Progenitor cell of endocrine pancreas (in vitro differentiated cells): ENCODE measurements at places on chromosomes 5 and 9.

DNA sequence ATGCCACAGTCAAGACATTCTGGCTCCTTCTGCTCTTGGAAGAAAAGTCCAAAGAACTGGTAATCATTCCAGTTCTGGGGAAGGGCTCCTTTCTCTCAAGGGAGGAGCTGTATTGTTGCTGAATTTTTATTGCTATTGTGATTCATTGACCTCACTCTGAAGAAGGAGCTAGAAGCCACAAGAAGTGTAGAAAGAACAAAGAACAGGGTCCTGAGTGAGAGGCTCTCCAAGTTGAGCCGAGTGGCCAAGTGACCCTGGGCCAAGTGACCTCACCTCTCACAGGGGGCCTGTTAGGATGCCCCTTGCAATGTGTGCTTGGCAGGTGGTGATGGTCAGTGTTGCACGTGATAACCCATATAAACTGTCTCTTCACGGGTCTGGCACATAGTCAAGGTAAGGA, 173.3 kb downstream of the FGF18 start:
- no peak overlapping the region for H3K4me3 ChIP-seq
- H3K4me1 ChIP-seq = no peaks in the 10 kb centered on the region
- H3K27ac ChIP-seq = no peak overlapping the region

DNA sequence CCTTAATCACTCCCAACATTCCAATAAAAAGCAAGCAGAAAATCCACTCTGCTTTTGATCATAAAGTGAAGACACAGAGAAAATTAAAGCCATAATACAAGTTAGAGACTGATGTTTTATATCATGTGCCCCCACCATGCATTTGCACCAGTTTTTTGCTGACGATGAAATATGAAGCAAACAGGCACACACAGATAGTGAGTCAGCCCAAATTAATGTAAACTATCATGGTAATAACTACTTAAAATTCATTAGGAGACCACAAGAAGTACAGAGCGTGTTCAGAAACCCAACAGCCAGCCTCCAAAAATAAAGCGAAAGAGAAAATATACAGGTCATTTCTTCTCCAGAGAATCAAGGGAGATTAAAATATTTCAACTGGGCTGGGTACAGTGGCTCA, 46.4 kb upstream of the KDM4C start:
- no peak overlapping the region for H3K4me3 ChIP-seq
- DNase-seq = no peak
- no peaks in the 10 kb centered on the region for H3K4me1 ChIP-seq
- no peak overlapping the region for H3K27ac ChIP-seq
- peaks cover 2% of the 10 kb centered on the region for H3K36me3 ChIP-seq

- peaks cover 3% of the 10 kb centered on the region for H3K36me3 ChIP-seq
- no peaks in the 10 kb centered on the region for H3K27me3 ChIP-seq
- no peak overlapping the region for H3K4me3 ChIP-seq
- H3K27ac ChIP-seq = no peak overlapping the region
- DNase-seq = no peak
These were observed 481.1 kb upstream of the ZNF608 start for GRCh38 chr5:125227333-125228095.

GRCh38 chr5:36739751-36740221, 133.4 kb downstream of the SLC1A3 start:
- H3K36me3 ChIP-seq = no peaks in the 10 kb centered on the region
- peaks cover 15% of the 10 kb centered on the region for H3K27me3 ChIP-seq
- DNase-seq = peak; percentile 56
- no peak overlapping the region for H3K4me3 ChIP-seq
- H3K27ac ChIP-seq = no peak overlapping the region

DNA sequence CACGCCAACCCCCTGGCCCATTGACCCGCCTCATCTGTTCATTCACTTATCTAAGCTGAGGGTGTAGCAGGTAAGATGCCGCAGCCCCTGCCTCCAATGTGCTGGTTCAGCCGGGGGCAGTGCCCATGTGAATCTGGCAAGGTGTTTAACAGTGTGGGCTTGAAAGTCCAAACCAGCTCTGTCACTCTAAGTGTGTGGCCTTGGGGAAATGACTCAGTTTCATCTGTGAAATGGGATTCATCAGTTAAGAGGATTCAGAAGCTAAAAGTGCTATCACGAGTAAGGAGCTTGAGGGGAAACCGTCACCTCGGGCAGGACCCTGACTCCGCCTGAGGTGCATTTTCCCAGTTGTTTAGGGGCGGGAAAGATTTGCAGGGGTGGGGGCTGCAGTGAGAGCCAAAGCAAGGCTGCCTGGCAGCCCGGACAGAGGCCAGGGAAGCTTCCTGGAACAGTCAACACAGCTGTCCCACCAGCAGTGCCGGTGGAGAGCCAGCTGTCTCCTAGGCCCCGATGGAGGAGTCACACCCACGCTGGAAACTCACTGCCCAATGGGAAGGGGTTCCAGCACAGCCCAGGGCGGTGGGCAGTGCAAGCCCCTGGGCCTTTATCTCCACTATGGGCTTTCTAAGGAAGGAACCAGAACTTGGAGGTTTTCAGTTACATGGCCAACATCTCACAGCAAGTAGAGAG, 9.7 kb upstream of the URM1 start:
- H3K4me3 ChIP-seq = no peak overlapping the region
- H3K27me3 ChIP-seq = no peaks in the 10 kb centered on the region
- peaks cover 4% of the 10 kb centered on the region for H3K4me1 ChIP-seq
- H3K27ac ChIP-seq = peak overlapping the region; percentile 77
- H3K36me3 ChIP-seq = no peaks in the 10 kb centered on the region

DNA sequence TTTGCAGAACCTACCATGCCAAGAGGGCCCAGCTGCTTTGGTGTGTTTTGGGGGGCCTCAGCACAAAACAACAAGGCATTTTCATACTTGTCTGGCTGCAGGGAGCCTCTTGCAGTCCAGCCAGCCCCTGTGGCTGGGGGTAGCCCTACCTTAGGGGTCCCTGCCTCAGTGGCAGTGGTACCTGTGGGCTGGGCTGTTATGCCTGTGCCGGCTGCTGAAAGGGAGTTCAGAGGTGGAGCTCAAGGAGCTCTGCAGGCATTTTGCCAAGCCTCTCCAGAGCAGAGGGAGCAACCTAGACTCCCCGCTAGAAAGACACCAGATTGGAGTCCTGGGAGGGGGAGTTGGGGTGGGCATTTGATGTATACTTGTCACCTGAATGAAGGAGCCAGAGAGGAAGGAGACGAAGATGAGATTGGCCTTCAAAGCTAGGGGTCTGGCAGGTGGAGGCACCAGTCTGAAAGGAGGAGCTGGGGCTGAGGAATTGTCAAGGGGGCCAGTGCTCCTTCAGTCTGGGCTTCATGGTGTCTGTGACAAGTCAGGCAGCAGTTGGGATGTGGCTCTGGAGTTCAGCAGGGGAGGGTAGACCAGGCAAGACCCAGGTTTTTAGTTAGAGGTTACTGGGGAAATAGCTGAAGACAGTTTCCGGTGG, 1.5 kb downstream of the SHROOM1 start:
- H3K27ac ChIP-seq = peak overlapping the region; percentile 68
- H3K27me3 ChIP-seq = peaks cover 45% of the 10 kb centered on the region
- H3K4me3 ChIP-seq = peak overlapping the region; percentile 85
- no peaks in the 10 kb centered on the region for H3K36me3 ChIP-seq
- no peak for DNase-seq

GRCh38 chr9:396396-396795, 181.7 kb downstream of the DOCK8 start:
- H3K4me1 ChIP-seq = peaks cover 7% of the 10 kb centered on the region
- no peaks in the 10 kb centered on the region for H3K36me3 ChIP-seq
- peak overlapping the region; percentile 52 for H3K27ac ChIP-seq

GRCh38 chr5:34582371-34582770, 73.8 kb upstream of the RAI14 start:
- peaks cover 22% of the 10 kb centered on the region for H3K4me1 ChIP-seq
- H3K27ac ChIP-seq = no peak overlapping the region
- H3K4me3 ChIP-seq = no peak overlapping the region
- H3K36me3 ChIP-seq = peaks cover 3% of the 10 kb centered on the region
- DNase-seq = no peak
- H3K27me3 ChIP-seq = no peaks in the 10 kb centered on the region

GRCh38 chr5:40486437-40487275, 193.1 kb upstream of the PTGER4 start:
- H3K4me1 ChIP-seq = peaks cover 14% of the 10 kb centered on the region
- DNase-seq = no peak
- no peaks in the 10 kb centered on the region for H3K27me3 ChIP-seq
- H3K36me3 ChIP-seq = no peaks in the 10 kb centered on the region
- H3K27ac ChIP-seq = no peak overlapping the region

GRCh38 chr9:25254051-25254450, 424.2 kb downstream of the TUSC1 start:
- no peaks in the 10 kb centered on the region for H3K27me3 ChIP-seq
- H3K4me1 ChIP-seq = no peaks in the 10 kb centered on the region
- no peak overlapping the region for H3K4me3 ChIP-seq

GRCh38 chr9:126470241-126470993, 143.3 kb upstream of the LMX1B start:
- H3K36me3 ChIP-seq = peaks cover 6% of the 10 kb centered on the region
- H3K27ac ChIP-seq = no peak overlapping the region

- H3K27me3 ChIP-seq = no peaks in the 10 kb centered on the region
- H3K27ac ChIP-seq = no peak overlapping the region
- H3K4me1 ChIP-seq = no peaks in the 10 kb centered on the region
- H3K4me3 ChIP-seq = no peak overlapping the region
- DNase-seq = no peak
- no peaks in the 10 kb centered on the region for H3K36me3 ChIP-seq
These were observed 779.6 kb downstream of the CDH18 start for GRCh38 chr5:19208397-19208796.

DNA sequence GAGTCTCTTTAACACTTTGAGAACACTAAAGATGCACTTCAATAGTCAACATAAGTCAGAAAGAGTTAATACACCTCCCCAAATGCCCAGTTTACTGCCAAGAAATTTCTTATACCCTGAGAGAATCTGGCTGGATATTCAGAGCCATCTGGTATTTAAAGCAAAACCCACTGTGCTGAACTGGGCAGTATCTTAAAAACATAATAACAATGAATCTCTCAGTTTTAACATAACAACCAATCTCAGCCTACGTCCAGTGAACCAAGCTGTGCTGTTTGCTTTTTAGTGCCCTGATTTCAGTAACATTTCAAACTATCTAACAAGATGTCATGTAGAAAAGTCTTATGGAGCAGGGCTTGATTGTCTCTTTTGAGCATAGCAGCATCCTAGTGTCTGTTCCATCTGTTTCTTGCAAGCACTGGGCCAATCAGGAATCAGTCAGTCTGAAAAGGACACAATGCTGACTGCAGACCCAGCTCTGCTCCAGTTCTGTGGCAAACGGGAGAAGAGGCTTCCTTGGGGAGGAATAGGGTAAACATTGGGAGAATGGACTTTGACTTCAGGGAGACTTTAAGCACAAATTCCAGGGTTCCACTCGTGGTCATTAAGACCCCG, 43.6 kb upstream of the FAM81B start:
- peaks cover 2% of the 10 kb centered on the region for H3K36me3 ChIP-seq
- H3K4me3 ChIP-seq = no peak overlapping the region
- H3K27ac ChIP-seq = no peak overlapping the region
- H3K27me3 ChIP-seq = no peaks in the 10 kb centered on the region
- no peaks in the 10 kb centered on the region for H3K4me1 ChIP-seq
- DNase-seq = no peak

GRCh38 chr9:101375546-101375945, 9.3 kb downstream of the BAAT start:
- peaks cover 3% of the 10 kb centered on the region for H3K36me3 ChIP-seq
- no peaks in the 10 kb centered on the region for H3K27me3 ChIP-seq
- H3K4me1 ChIP-seq = no peaks in the 10 kb centered on the region
- no peak overlapping the region for H3K4me3 ChIP-seq
- no peak overlapping the region for H3K27ac ChIP-seq

GRCh38 chr9:21965401-21965951, 28.7 kb downstream of the CDKN2A start:
- H3K36me3 ChIP-seq = peaks cover 4% of the 10 kb centered on the region
- DNase-seq = peak; percentile 40
- peaks cover 2% of the 10 kb centered on the region for H3K4me1 ChIP-seq
- peaks cover 96% of the 10 kb centered on the region for H3K27me3 ChIP-seq
- peak overlapping the region; percentile 44 for H3K4me3 ChIP-seq

DNA sequence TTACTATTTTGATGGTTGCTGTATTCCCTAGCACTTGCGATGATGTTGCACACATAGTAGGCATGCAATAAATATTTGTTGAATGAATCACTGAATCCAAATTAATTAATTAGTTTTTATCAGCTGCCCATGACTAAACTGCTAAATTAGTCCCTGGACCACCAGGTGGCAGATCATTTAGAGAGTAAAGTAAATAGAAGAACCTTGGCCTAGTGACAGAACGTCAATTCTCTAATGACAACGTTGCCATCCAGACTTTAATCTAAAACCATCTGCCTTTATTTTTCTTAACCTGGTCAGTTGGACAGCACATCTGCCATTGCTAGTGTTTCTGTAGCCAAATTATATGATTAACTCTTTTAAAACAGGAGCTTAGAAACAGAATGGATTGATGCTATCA, 457.5 kb downstream of the KIF4B start:
- no peak overlapping the region for H3K4me3 ChIP-seq
- no peaks in the 10 kb centered on the region for H3K27me3 ChIP-seq
- no peaks in the 10 kb centered on the region for H3K36me3 ChIP-seq
- H3K4me1 ChIP-seq = peaks cover 7% of the 10 kb centered on the region
- peak overlapping the region; percentile 14 for H3K27ac ChIP-seq
- no peak for DNase-seq

DNA sequence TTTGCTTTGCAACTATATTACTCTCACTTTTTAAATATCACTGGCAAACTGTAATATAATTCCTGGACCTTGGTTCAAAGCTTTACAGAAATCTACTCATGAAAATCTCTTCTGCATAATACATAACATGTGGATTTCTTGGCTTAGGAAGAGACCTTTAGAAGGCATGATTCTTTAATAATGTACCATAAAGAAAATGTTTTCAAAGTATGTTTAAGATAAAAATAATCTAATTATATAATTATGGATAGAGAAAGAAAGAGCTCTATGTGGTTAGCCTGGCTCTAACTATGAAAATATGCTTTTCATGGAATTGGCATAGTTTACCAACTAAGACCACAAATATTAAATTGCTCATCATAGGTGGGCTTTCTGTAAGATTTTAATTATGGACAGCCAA, 817.8 kb downstream of the TLE1 start:
- H3K36me3 ChIP-seq = peaks cover 2% of the 10 kb centered on the region
- no peak overlapping the region for H3K27ac ChIP-seq
- no peak for DNase-seq
- H3K4me1 ChIP-seq = no peaks in the 10 kb centered on the region
- no peak overlapping the region for H3K4me3 ChIP-seq
- no peaks in the 10 kb centered on the region for H3K27me3 ChIP-seq

DNA sequence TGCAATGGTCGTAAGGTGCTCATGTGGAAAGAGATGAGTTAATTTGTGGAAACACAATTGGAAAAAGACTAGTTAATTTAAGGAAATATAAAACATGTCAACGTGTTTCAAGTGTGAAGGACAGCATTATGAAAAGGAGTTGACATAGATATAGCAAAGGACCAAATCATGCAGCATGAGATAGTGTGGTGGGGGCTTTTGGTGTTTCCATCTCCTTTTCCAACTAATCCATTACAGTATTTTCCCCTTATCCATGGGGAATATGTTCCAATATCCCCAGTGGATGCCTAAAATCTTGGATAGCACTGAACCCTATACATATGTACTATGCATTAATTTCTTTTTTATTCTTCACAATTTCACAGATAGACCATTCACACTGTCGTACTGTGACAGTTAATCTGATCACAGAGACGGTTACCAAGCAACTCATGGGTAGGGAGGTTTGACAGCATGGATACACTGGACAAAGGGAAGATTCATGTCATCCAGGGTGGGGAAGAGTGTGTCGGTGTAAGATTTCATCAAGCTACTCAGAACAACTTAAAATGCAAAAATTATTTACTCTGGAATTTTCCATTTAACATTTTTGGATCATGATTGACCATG, 238.6 kb downstream of the CDH12 start:
- H3K4me3 ChIP-seq = no peak overlapping the region
- no peaks in the 10 kb centered on the region for H3K36me3 ChIP-seq
- H3K4me1 ChIP-seq = no peaks in the 10 kb centered on the region
- no peaks in the 10 kb centered on the region for H3K27me3 ChIP-seq
- H3K27ac ChIP-seq = no peak overlapping the region
- DNase-seq = no peak
